ENCODE measurements at places on chromosomes 4 and X. TPM values are rescaled to one million over a fixed set of nuclear protein-coding genes. Genes with fewer than 3 reads are reported as not detected.

Gene PHKA1
- polyA plus RNA-seq = 7.7 TPM

Gene UGT2B11
- not detected for polyA plus RNA-seq

Gene MAGEE2
- polyA plus RNA-seq = 0.56 TPM

Gene TENM3
- polyA plus RNA-seq = 18.2 TPM

Gene PCSK1N
- polyA plus RNA-seq = 267 TPM

Gene NCAPG
- polyA plus RNA-seq = 14.5 TPM

Gene FSTL5
- 0.46 TPM for polyA plus RNA-seq

Gene MID2
- 1.6 TPM for polyA plus RNA-seq

Gene MAP3K15
- 0.20 TPM for polyA plus RNA-seq

Gene SPATA18
- 3.6 TPM for polyA plus RNA-seq

Gene SPANXB1
- not detected for polyA plus RNA-seq

Gene GPM6B
- polyA plus RNA-seq = 228 TPM

Gene C4orf50
- polyA plus RNA-seq = 1.0 TPM

Gene FHDC1
- 1.6 TPM for polyA plus RNA-seq

Gene SGMS2
- polyA plus RNA-seq = not detected

Gene ZRSR2
- polyA plus RNA-seq = 9.7 TPM

Gene ASB12
- not detected for polyA plus RNA-seq

Gene SEC31A
- polyA plus RNA-seq = 73.8 TPM

Gene RTL5
- polyA plus RNA-seq = 38.0 TPM

Gene CENPVL2
- not detected for polyA plus RNA-seq

Gene SLITRK4
- polyA plus RNA-seq = 1.7 TPM

Gene ITM2A
- 52.8 TPM for polyA plus RNA-seq

Gene GAGE12F
- polyA plus RNA-seq = not detected

Gene COL4A6
- polyA plus RNA-seq = 0.29 TPM

Gene TIGD2
- 3.1 TPM for polyA plus RNA-seq

Gene NEXMIF
- polyA plus RNA-seq = 2.8 TPM

Gene GPR34
- polyA plus RNA-seq = 1.7 TPM

Gene BCLAF3
- polyA plus RNA-seq = 2.3 TPM

Gene GYG2
- polyA plus RNA-seq = 6.1 TPM

Gene RAI2
- 12.0 TPM for polyA plus RNA-seq

Gene FAM184B
- polyA plus RNA-seq = 0.58 TPM

Gene ADAM29
- polyA plus RNA-seq = not detected

Gene GSTCD
- polyA plus RNA-seq = 5.2 TPM

Gene GLRA2
- polyA plus RNA-seq = 0.27 TPM

Gene LIMCH1
- 28.2 TPM for polyA plus RNA-seq

Gene BMX
- 0.29 TPM for polyA plus RNA-seq

Gene ARX
- 1.6 TPM for polyA plus RNA-seq

Gene CLDN22
- not detected for polyA plus RNA-seq

Gene PPEF2
- polyA plus RNA-seq = not detected

Gene MAGEC3
- polyA plus RNA-seq = not detected

Gene MUC7
- polyA plus RNA-seq = not detected

Gene UGT2A1
- not detected for polyA plus RNA-seq

Gene WWC2
- polyA plus RNA-seq = 1.9 TPM

Gene PLS3
- polyA plus RNA-seq = 18.0 TPM

Gene FAM3A
- polyA plus RNA-seq = 83.7 TPM

Gene CLDN34
- not detected for polyA plus RNA-seq

Gene ADRA2C
- 2.0 TPM for polyA plus RNA-seq

Gene ZXDA
- polyA plus RNA-seq = 1.1 TPM

Gene ZNF630
- 2.1 TPM for polyA plus RNA-seq

Gene AGTR2
- not detected for polyA plus RNA-seq

Gene USP17L18
- polyA plus RNA-seq = not detected

Gene TLR8
- polyA plus RNA-seq = 0.10 TPM

Gene ELOVL6
- polyA plus RNA-seq = 2.3 TPM

Gene CFAP299
- not detected for polyA plus RNA-seq

Gene FAM47E
- 4.5 TPM for polyA plus RNA-seq

Gene SPANXA1
- polyA plus RNA-seq = not detected

Gene ESX1
- polyA plus RNA-seq = not detected

Gene GSX2
- 0.19 TPM for polyA plus RNA-seq
